ENCODE measurements at places on chromosomes 1 and 21. TPM values are rescaled to one million over a fixed set of nuclear protein-coding genes. Genes with fewer than 3 reads are reported as not detected.

HES3 gene
- not detected for total RNA-seq

DNA sequence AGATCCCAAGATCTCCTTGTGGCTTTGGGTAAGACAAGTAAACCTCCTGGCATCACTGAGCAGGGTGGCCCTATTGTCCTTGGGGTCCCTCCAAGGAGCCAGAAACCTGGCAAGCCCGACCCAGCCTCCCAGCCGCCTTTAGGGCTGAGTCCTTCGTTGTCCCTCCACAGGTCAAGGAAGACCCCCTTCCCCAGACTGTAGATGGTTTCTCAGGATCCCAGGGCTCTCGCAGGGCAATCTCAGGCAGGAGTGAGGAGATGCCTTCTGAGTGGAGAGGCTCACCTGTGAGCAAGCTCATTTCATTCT is 71.6 kb upstream of the CSF3R start:
- no peak overlapping the region for H3K4me3 ChIP-seq
- H3K27me3 ChIP-seq, result peaks cover 21% of the 10 kb centered on the region
- no peak for DNase-seq
- H3K4me1 ChIP-seq, result no peaks in the 10 kb centered on the region

BCL2L15 gene
- total RNA-seq, result 0.10 TPM

DNA sequence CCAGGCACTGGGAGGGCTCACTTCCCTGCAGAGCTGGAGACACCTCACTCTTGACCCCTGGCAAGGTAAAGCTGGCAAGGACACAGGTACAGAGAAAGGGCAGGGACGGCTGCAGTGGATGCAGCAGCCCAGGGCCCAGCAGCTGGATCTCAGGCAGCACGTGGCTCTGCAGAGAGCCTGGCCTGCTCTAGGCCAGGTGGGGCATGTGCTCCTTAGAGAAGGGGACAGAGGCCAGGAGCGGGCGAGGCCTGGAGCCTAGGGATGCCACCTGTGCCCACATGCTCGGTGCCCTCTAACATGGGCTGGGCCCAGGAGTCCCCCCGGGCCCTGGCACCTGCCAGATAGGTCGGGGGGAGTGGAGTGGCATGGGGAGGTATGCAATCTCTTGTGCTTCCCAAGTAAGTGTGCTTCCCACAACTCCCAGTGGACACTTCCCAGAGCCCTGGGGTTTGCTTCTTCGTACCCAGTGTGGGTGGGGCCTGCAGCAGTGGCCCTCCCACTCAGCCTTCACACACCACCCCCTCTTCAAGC is 30.0 kb downstream of the WNT3A start:
- H3K4me1 ChIP-seq, result peaks cover 4% of the 10 kb centered on the region
- no peak overlapping the region for H3K4me3 ChIP-seq
- no peak overlapping the region for H3K27ac ChIP-seq
- H3K27me3 ChIP-seq, result no peaks in the 10 kb centered on the region
- H3K36me3 ChIP-seq, result no peaks in the 10 kb centered on the region

GRCh38 chr1:2137257-2138121 is 57.1 kb downstream of the FAAP20 start:
- H3K4me1 ChIP-seq, result peaks cover 6% of the 10 kb centered on the region
- no peak overlapping the region for H3K4me3 ChIP-seq
- no peak for DNase-seq

TRABD2B gene
- total RNA-seq, result not detected

- no peaks in the 10 kb centered on the region for H3K36me3 ChIP-seq
- no peaks in the 10 kb centered on the region for H3K4me1 ChIP-seq
- no peak overlapping the region for H3K4me3 ChIP-seq
- no peaks in the 10 kb centered on the region for H3K27me3 ChIP-seq
- no peak for DNase-seq
These were observed 71.9 kb downstream of the PLA2G4A start for GRCh38 chr1:186900539-186901237.

DNA sequence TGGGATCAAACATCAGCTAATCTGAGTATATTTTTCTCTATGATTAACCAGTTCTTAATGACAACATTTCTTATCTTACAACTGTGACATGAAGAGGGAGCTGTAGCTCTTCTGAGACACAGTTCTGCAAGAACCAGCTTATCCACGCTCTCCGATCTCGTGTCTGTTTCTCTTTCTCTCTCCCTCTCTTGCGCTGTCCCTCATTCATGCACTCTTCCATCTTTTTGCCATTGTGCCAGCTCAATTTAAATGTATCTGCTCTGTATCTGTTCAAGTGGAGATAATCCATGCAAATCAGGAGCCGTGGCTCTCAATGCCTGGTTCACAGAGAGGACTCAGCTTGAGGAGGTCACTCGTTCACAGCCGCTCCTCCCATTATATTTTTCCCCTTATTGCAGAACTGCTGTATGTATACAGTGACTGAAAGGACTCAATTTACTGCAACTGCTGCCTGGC is 494.7 kb upstream of the ADGRL2 start:
- H3K4me3 ChIP-seq, result peak overlapping the region; percentile 38
- H3K36me3 ChIP-seq, result no peaks in the 10 kb centered on the region
- DNase-seq, result peak; percentile 4
- H3K27ac ChIP-seq, result no peak overlapping the region
- H3K27me3 ChIP-seq, result no peaks in the 10 kb centered on the region

DNA sequence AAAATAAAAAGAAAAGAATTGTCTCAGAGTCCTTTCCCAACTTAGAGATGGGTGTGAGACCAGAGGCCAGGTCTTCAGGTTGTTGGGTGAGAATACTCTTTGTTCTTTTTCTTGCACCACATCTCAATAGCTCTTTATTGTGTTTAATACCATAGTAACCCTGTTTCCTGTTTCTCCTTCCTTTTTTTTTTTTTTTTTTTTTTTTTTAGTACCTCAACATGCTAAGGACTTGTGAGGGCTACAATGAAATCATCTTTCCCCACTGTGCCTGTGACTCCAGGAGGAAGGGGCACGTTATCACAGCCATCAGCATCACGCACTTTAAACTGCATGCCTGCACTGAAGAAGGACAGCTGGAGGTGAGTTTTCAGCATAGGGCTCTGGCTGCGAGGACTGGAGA is 24.4 kb downstream of the CELF3 start:
- H3K36me3 ChIP-seq, result peaks cover 11% of the 10 kb centered on the region
- no peak for DNase-seq
- H3K4me1 ChIP-seq, result no peaks in the 10 kb centered on the region
- H3K4me3 ChIP-seq, result no peak overlapping the region
- no peaks in the 10 kb centered on the region for H3K27me3 ChIP-seq
- no peak overlapping the region for H3K27ac ChIP-seq

DNA sequence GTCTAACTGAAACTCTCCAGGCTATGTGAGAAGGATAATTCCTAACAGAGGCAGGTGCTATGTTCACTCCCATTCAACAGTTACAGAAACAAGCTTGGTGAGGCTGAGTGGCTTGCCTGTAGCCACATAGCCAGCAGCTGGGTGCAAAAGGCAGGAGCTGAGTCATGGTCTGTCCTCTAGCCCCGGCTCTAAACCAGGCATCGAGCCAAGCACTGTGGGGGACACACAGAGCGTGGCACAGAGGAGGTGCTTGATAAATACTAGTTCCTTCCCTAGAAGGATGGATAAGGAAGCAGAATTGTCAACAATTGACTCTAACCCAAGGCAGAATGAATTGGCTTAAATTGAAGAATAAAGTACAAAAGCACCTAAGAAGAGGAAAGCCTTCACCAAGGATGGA is 10.4 kb upstream of the KCNA2 start:
- 0 out of 2 replicates have a peak, but pooled peaks cover 4% of the 10 kb centered on the region for H3K4me1 ChIP-seq
- H3K36me3 ChIP-seq, result no peaks in the 10 kb centered on the region
- no peak for DNase-seq
- no peak overlapping the region for H3K4me3 ChIP-seq
- no peak overlapping the region for H3K27ac ChIP-seq

- H3K4me1 ChIP-seq, result peaks cover 60% of the 10 kb centered on the region
- H3K4me3 ChIP-seq, result no peak overlapping the region
- H3K27ac ChIP-seq, result peak overlapping the region; percentile 70
- H3K27me3 ChIP-seq, result no peaks in the 10 kb centered on the region
- DNase-seq, result no peak
These were observed 135.0 kb downstream of the PTPN14 start for GRCh38 chr1:214416417-214416816.

DNA sequence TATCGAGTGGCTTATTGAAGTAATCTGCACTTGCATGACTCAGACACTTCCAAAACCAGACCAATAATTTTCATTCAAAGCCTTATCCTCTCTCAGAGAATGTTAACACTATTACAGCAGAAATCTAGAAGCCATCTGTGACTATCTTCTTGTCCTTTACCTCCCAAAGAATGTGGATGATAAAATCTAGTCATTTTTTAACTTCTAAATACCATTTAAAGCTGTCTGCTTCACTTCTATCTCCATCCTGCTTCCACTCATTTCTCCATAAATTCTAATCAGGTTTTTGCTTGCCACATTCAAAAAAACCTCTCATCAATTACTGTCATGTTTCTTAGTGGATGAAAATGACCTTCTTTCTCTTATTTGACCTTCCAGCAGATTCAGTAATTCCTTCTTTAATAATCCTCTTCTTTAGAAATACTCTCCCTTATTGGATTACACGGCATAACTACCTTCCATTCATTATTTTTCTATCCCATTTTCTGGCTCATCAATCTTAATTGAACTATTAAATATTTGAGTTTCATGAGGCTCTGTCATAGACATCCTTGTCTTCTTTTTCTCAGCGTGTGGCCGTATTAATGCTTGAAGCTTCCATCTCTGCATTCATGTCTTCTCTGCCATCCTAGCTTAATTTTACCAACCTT is 1999.4 kb downstream of the MRPL39 start:
- H3K4me3 ChIP-seq, result no peak overlapping the region
- no peak overlapping the region for H3K27ac ChIP-seq
- no peaks in the 10 kb centered on the region for H3K4me1 ChIP-seq
- DNase-seq, result no peak

GON4L gene
- total RNA-seq, result 47.6 TPM

GRCh38 chr21:33377221-33377920 is 25.8 kb upstream of the IFNGR2 start:
- H3K4me1 ChIP-seq, result peaks cover 11% of the 10 kb centered on the region
- no peaks in the 10 kb centered on the region for H3K27me3 ChIP-seq
- H3K4me3 ChIP-seq, result no peak overlapping the region
- no peaks in the 10 kb centered on the region for H3K36me3 ChIP-seq

DNA sequence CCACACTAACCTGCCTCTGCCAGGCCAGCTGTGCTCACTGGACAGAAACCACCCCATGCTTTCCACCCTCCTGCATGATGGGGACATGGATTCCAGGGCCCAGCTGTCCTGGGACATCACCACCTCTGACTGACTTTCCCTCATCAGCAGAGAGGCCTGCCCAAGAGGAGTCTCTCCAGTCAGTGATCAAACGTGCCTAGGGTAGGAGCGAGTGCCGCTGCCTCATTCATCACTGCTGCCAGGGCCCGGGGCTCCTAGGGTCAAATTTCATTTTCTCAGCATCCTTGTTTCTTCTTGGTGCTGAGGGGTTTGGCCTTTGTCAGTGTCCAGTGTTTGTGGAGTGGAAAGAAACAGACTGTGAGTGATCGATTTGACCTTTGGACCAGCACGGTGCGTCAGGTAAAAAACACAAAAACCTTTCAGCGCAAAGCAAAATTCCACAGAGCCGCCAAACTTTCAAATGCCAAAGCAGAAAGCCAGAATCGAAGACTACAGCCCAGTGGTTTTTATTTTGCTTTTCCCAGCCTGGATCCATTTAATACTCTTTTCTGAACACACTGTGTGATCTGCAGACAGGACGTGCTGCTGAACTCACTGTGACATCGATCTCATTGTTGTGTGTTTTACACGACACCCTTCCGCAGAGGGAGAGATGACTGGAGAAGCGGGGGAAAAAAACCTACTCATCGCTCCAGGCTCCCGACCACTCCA is 43.2 kb downstream of the CAPN8 start:
- no peaks in the 10 kb centered on the region for H3K36me3 ChIP-seq
- no peak overlapping the region for H3K4me3 ChIP-seq
- no peak for DNase-seq

DNA sequence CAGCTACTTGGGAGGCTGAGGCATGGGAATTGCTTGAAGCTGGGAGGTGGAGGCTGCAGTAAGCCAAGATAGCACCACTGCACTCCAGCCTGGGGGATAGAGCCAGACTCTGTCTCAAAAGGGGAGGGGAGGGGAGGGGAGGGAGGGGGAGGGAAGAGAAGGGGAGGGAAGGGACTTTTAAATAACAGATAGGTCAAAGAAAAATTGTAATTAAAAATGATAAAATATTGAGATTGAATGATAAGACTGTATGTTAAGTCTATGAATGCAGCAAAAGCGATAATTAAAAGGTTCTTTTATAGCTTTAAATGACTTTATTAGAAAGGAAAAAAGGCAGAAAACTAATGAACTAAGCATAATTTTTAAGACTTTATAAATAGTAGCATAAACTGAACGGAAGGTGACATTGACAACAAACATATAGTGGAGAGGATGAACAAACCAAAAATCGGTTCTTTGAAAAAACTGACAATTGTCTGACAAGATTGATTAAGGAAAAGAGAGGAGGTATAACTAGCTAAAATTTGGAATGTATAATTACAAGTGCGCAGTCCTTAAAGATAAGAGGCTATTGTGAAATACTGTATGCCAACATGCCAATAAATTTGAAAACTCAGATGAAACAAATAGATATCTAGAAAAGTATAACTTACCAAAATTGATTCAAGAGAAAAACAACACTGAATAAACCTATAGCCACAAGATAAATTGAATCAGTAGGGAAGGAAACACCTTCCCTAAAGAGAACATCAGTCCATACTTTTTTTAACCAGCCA is 8.4 kb downstream of the SPOCD1 start:
- no peaks in the 10 kb centered on the region for H3K27me3 ChIP-seq
- no peak overlapping the region for H3K4me3 ChIP-seq
- no peaks in the 10 kb centered on the region for H3K36me3 ChIP-seq
- no peaks in the 10 kb centered on the region for H3K4me1 ChIP-seq

DNA sequence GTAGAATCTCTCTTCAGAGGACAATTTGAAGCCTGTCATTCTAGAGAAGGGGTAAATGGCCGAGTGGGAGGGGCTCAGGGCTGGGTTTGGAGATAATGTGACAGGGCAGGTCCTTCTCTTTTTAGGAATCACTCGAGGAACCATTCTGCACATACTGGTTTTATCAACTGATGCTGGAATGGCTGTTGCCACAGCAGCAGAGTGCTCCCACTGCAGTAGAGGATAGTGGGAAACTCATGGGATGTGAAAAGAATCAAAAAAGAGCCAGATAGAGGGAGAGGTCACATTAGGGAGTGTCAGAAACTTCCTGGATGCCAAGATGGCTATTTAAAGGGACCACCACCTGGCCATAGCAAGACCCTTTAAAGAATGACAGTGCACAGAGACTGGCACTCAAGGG is 105.3 kb downstream of the NAV1 start:
- H3K27me3 ChIP-seq, result peaks cover 2% of the 10 kb centered on the region
- H3K4me3 ChIP-seq, result no peak overlapping the region
- H3K27ac ChIP-seq, result no peak overlapping the region
- no peaks in the 10 kb centered on the region for H3K36me3 ChIP-seq

GRCh38 chr1:13616234-13616633 is 32.6 kb downstream of the PDPN start:
- DNase-seq, result no peak
- H3K4me3 ChIP-seq, result no peak overlapping the region
- no peaks in the 10 kb centered on the region for H3K27me3 ChIP-seq
- no peaks in the 10 kb centered on the region for H3K36me3 ChIP-seq
